Gastrocnemius medialis (tissue), 4 donors: ENCODE measurements at places on chromosomes 5 and 9.

DNA sequence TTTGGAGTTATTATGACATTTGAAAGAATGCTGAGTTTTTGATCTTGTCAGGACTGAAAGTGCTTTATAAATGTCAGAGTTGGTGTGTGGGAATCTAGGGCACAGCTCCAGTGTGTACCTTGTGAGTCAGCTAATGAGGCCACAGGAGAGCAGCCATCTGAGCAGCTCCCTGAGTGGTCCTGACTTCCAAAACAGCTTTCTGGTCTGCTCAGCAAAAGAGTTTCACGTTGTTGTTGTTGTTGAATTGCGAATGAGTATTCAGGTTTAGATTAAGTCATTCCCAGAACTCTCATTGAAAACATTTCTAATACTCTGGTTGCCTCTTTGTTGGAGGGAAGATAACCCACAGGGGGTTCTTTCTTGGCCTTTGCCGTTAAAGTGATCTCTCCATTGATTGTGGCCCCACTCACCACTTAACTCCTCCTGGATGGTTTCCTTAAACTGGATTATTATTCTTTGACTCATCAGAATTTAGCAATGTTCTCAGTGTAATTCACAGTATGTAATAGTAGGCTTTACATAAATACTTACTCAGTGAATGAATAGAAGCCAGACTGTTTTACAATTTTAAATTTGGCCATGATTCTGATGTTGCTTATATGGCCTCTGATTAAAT lies 125.1 kb upstream of the SGCD start:
- no peaks in the 10 kb centered on the region for H3K36me3 ChIP-seq
- no peak overlapping the region for H3K27ac ChIP-seq

DNA sequence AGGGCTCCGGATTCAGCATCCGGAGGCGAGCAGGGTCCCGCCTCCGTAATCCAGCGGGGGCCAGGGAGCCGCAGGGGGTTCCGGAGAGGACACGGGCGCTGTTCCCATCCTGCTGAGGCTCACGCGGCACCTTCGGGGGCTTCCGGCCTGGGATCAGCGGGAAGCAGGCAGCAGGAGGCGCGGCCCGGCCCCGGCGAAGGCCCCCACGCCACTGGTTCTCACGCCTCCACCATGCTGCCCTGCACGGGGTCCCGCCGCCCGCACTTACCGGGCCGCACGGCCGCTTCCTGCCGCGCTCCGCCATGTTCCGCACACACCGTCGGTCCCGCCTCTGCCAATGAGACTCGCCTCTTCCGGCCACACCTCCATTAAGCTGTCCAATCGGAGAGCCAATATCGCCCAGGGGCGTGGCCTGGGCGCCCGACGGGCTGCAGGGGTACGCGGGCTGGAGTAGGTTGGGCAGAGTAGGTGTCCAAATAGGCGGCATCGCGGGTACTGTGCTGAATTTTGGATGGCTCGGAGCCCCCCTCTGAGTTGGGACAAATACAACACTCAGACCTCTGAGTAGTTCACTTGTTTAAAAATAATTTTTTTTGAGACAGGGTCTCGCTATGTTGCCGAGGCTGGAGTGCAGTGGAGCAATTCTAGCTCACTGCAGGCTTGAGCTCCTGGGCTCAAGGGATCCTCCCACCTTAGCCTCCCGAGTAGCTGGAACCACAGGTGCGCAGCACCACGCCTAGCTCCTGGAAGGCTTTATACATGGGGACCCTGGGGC lies at the start of gene SPOUT1:
SPOUT1 (minus strand) TSS at position 318 of the 775 bp plus-strand sequence; CDS start at position 304, 14 bp downstream.
- H3K4me3 ChIP-seq: peak within 1 kb of the TSS; percentile 73
- H3K27ac ChIP-seq: peak within 1 kb of the TSS; percentile 80
- H3K36me3 ChIP-seq: no peaks in the 10 kb centered on the region
- peak; percentile 91 for DNase-seq
- peaks cover 12% of the 10 kb centered on the region for H3K4me1 ChIP-seq

DNA sequence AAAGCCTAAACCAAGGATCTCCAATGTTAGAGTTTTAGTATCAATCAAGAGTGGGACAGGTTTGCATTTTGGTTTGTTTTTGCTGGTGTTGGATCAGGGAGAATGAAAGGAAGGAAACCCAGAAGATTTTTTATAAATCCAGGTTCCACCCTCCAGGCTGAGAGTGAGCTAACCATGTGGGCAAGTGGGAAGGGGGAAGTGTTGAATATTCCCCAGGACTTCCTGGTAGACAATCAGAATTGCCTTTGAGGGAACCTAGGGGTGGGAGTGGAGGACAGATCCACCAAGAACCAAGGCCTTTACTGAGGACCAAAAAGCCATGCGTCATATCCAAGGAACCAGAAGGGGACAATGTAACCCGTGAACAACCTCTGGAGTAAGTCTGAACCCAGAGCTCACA lies 33.5 kb upstream of the PIK3R1 start:
- H3K4me1 ChIP-seq: no peaks in the 10 kb centered on the region
- H3K27me3 ChIP-seq: no peaks in the 10 kb centered on the region
- H3K36me3 ChIP-seq: no peaks in the 10 kb centered on the region
- H3K4me3 ChIP-seq: no peak overlapping the region

GRCh38 chr9:90365666-90366065 lies 277.0 kb downstream of the DIRAS2 start:
- no peak for DNase-seq
- no peaks in the 10 kb centered on the region for H3K4me1 ChIP-seq
- H3K27me3 ChIP-seq: no peaks in the 10 kb centered on the region
- H3K4me3 ChIP-seq: no peak overlapping the region

DNA sequence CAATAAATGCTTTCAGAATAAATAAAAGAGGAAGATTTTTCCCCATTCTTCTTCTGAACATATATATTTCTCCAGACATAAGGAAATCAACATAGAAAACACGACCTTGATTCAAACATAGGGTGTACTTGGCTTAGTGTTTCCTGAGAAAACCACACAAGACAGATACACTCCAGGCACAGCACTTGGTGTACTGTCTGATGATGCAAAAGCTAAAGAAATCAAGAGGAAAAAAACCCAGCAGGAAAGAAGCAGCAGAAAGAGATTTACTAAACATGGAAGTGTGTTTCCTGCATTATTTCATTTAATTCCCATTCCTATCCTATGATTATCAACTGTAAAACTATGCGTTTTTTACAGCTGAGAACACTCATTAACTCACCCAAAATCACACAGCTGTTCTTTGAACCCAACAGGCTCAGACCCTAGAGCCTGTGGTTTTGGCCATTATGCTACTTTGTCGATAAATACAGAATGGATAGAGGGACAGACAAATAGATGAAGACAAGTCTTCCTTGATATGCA lies 46.1 kb downstream of the NIPAL4 start:
- H3K27ac ChIP-seq: no peak overlapping the region
- H3K4me3 ChIP-seq: no peak overlapping the region
- no peaks in the 10 kb centered on the region for H3K36me3 ChIP-seq
- no peaks in the 10 kb centered on the region for H3K27me3 ChIP-seq

GRCh38 chr9:124370896-124371582 lies 44.2 kb downstream of the PSMB7 start:
- no peaks in the 10 kb centered on the region for H3K27me3 ChIP-seq
- H3K4me1 ChIP-seq: peaks cover 39% of the 10 kb centered on the region
- no peaks in the 10 kb centered on the region for H3K36me3 ChIP-seq
- H3K27ac ChIP-seq: peak overlapping the region; percentile 8
- no peak for DNase-seq
- H3K4me3 ChIP-seq: no peak overlapping the region

- H3K4me1 ChIP-seq: peaks cover 24% of the 10 kb centered on the region
- H3K36me3 ChIP-seq: no peaks in the 10 kb centered on the region
- H3K27ac ChIP-seq: peak overlapping the region; percentile 82
These were observed 769 bp upstream of the LYRM7 start for GRCh38 chr5:131169810-131170539.

DNA sequence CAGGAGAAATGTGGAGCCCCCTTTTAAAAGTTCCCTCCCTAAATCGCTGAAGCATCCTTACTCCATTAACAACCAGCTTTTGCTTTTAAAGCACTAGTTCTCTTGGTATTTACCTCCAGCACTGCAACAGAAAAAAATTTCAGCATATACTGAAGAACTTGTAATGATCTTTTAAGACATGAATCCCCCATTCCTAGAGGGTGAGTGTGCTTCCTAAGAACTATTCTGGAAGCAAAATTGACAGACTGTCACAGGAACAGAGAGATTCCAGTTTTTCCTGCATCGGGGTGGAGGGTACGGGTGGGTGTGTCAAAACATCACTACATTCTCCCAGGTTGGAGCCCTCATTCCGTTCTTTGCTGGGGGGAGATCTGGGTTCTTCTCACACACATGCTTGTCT lies 151.9 kb downstream of the EBF1 start:
- no peaks in the 10 kb centered on the region for H3K27me3 ChIP-seq
- no peak for DNase-seq
- H3K4me1 ChIP-seq: no peaks in the 10 kb centered on the region

- H3K4me3 ChIP-seq: no peak overlapping the region
- no peak overlapping the region for H3K27ac ChIP-seq
- H3K27me3 ChIP-seq: no peaks in the 10 kb centered on the region
These were observed 173.8 kb downstream of the CEMIP2 start for GRCh38 chr9:71594541-71594940.

GRCh38 chr5:118687661-118688621 lies 300.4 kb downstream of the DTWD2 start:
- no peaks in the 10 kb centered on the region for H3K27me3 ChIP-seq
- no peak for DNase-seq
- no peak overlapping the region for H3K27ac ChIP-seq
- H3K36me3 ChIP-seq: no peaks in the 10 kb centered on the region
- H3K4me3 ChIP-seq: no peak overlapping the region

DNA sequence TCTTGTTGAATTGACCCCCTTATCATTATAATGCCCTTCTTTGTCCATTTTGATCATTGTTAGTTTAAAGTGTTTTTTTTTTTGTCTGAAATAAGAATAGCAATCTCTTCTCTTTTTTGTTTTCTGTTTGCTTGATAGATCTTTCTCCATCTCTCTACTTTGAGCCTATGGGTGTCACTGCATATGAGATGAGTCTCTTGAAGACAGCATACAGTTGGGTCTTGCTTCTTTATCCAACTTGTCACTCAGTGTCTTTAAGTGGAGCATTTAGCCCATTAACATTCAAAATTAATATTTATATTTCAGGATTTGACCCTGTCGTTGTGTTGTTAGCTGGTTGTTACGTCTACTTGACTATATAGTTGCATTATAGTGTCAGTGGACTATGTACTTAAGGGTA lies 135.4 kb downstream of the HMHB1 start:
- no peaks in the 10 kb centered on the region for H3K27me3 ChIP-seq
- H3K4me1 ChIP-seq: no peaks in the 10 kb centered on the region
- no peak overlapping the region for H3K27ac ChIP-seq
- H3K4me3 ChIP-seq: no peak overlapping the region

GRCh38 chr5:132229236-132229635 lies 1.6 kb upstream of the P4HA2 start:
- no peaks in the 10 kb centered on the region for H3K27me3 ChIP-seq
- peaks cover 27% of the 10 kb centered on the region for H3K4me1 ChIP-seq
- H3K4me3 ChIP-seq: no peak overlapping the region
- H3K36me3 ChIP-seq: no peaks in the 10 kb centered on the region
- H3K27ac ChIP-seq: peak overlapping the region; percentile 74
- DNase-seq: no peak

DNA sequence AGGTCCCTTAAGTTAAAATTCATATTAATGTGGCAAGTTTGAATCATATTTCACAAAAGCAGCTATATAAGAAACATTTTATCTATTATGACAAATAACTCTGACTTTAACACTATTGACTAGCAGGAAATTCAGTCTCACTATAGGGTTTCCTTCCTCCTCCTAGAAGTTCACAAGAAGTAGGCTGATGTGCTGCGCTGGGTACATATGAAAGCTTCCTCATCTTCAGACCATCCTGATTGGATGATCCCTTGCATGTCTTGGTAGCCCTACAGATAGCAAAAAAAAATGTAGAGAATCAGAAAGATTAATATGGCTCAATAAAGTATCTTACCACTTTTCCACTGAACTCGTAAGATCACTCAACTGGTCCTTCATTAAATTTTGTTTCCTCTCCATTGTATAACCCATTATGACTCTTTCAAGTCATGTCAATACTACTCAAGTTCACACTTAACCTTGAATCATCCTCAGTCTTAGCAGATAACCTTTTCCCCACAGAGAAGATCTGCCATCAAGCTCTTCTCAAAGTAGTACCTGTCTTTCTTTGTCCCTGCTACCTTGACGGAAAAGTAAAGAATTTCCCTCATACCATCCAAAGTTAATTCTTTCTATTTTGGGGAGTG lies 11.5 kb upstream of the PSIP1 start:
- H3K36me3 ChIP-seq: no peaks in the 10 kb centered on the region
- no peak for DNase-seq
- H3K27ac ChIP-seq: no peak overlapping the region
- no peak overlapping the region for H3K4me3 ChIP-seq

DNA sequence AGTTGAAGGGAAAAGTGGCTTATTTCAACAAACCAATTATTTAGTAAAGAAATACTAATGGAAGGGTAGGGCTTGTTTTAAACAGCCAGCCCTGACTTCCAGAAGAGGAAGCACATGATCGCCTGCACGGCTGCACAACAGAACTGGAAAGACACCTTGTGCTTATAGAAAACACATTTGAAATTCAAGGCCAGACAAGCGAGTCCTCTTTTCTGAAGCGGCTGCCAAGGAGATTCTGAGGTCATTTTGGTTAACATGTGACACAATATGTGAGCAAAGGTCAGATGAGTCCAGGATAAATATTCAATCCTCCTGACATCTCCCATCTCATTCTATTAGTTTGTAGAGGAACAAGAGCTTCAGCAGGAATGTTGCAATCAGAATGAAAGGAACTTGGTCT lies 461.4 kb upstream of the ST8SIA4 start:
- H3K27me3 ChIP-seq: no peaks in the 10 kb centered on the region
- no peak overlapping the region for H3K27ac ChIP-seq
- no peaks in the 10 kb centered on the region for H3K36me3 ChIP-seq
- H3K4me3 ChIP-seq: no peak overlapping the region

DNA sequence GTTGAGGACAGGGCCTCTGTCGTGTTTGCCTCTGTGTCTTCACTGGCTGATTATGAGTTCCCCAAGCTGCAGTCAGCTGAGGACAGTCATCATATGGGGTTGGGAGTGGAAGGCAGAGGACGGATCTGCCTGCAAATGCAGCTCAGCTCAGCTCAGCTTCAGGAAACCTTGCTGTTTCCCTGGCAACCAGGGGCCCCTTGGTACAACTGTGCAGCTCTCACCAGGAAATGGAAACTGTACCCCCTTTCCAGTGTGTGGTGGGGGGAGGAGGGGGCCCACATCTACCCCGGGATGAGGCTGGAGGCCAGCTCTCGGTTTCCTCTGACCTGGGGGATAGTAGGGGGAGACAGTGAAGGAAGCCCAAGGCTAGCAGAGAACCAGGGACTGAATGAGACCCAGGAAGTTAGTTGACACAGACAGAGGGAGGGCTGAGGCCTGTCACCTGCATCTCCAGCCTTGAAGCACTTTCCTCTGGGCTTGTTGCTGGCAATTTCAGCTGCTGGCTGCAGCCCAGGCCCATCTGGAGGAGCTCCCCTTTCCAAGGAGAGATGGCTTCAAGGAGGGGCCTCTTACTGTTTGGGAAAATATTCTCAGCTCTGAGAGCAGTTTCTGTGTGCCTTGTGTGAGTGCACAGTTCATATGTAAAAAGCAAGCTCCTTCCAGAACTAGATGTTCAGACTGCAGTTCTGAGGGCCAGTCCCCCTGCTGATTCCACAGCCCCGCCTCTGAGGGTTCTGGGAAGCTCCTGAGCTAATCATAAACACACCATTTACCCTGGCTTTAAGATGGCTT lies 6.9 kb downstream of the ANXA6 start:
- no peaks in the 10 kb centered on the region for H3K27me3 ChIP-seq
- no peaks in the 10 kb centered on the region for H3K36me3 ChIP-seq
- DNase-seq: no peak
- peaks cover 71% of the 10 kb centered on the region for H3K4me1 ChIP-seq
- no peak overlapping the region for H3K4me3 ChIP-seq

- H3K4me1 ChIP-seq: no peaks in the 10 kb centered on the region
- H3K4me3 ChIP-seq: no peak overlapping the region
- no peaks in the 10 kb centered on the region for H3K27me3 ChIP-seq
- DNase-seq: no peak
- H3K36me3 ChIP-seq: peaks cover 92% of the 10 kb centered on the region
These were observed 21.2 kb downstream of the NSUN2 start for GRCh38 chr5:6611334-6612256.
